NB4 (cell line): ENCODE measurements at places on chromosomes 6 and 20.

DNA sequence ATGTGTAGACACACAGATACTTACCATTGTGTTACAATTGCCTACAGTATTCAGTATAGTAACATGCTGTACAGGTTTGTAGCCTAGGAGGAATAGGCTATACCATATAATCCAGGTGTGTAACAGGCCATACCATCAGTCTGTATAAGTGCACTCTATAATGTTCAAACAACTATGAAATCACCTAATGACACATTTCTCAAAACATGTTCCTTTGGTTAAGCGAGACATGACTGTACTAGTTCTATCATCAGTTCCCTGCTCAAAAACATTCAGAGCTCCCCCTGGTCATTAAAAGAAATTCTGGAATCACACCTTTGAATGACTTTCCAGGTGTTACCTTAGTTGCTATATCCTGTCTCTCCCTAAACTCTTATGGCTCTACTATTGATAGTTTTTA, 70.4 kb upstream of the SLC2A12 start:
- no peak for DNase-seq

GRCh38 chr6:32175322-32175710, 568 bp downstream of the AGPAT1 start:
- no peak for DNase-seq

DNA sequence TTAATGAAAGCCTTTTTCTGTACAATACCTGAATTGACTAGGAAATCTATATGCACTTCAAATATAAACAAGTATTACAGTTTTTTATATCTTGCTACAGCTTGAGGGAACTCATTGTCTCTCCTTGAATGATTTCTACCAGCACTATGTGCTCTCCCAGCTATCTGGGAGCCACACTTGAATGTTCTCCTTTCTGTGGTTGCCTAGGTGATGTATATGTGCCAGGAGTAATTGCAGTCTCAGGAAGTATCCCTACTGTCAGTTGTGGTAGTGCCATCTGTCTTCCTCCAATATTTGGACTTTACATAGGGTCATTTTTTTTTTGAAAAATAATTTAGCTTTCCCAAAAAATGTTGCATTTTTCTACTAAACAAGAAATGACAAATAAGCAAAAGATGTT, 288.0 kb upstream of the PLCB4 start:
- DNase-seq = no peak

DNA sequence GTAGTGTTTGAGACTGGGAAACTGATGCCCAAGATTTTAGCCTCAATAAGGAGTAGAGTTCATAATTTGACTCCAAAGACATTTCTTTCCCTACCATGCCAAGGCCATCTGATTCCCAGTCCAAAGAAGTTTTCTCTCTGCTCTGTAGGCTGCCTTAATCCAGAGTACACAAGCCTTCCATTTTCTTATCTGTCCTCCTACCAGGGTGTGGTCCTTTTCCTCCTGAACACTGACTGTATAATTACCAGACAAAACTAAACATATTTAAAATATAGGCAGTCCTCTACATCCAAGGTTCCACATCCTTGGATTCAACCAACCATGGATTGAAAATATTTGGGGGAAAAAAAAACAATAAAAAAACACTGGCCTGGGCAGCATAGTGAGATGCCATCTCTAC, 108.4 kb downstream of the SLC16A10 start:
- DNase-seq = no peak

DNA sequence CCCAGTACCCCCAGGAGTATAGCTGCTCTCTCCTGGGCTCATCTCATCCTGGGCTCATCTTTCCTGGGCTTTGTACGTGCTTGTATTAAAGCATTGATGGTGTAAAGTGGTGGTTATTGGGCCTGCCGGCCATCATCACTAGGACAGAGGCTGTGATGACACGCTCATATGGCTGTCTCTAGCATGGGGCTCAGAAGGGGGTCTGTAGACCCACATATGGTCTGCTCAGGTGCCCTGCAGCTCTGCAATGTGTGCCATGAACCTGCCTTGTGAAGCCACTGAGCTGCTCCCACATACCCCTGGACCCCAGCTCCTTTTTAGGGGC, 143.4 kb downstream of the CDC5L start:
- DNase-seq = no peak

GRCh38 chr6:156994215-156995076, 217.3 kb downstream of the ARID1B start:
- DNase-seq = no peak

DNA sequence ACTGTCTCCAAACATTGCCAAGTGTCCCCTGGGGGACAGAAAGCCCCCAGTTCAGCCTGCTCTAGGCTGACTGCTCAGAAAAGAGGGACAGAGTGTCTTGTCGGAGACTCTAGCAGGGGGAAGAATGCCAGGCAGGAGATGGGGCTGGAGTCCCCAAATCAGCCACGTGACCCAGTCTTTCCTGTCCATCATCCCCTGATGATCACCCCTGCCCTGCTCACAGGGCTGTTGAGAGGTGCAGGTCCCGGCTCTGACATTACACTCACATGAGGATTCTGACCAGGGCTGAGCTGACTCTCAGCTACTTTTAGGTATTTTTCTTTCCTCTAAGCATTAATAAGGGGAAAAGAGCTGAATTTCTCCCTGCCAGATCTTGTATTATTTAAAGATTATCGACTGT, 115.8 kb downstream of the SULF2 start:
- DNase-seq = no peak

DNA sequence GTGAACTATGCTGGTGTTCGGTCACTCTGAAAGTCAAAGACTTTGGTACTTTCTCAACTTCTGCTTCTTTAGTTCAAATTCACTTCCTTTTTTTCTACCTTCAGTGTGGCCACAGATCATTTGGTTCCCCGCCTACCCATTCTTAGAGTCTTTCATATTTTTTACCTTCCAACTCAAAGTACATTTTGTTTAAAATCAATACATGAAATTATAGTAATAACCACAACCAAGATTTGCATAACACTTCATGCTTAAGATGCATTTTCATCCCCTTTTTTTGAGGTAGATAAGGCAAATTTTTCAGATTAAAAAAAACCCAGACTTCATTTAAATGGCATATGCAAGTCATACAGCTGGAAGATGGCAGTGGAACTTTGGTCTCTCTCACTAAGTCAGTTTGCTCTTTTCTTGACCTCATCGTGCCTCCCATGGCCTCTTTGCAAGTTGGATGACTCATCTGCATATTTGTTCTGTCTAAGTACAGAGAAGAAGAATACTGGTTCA, 11.9 kb upstream of the CNR1 start:
- peak; percentile 13 for DNase-seq

DNA sequence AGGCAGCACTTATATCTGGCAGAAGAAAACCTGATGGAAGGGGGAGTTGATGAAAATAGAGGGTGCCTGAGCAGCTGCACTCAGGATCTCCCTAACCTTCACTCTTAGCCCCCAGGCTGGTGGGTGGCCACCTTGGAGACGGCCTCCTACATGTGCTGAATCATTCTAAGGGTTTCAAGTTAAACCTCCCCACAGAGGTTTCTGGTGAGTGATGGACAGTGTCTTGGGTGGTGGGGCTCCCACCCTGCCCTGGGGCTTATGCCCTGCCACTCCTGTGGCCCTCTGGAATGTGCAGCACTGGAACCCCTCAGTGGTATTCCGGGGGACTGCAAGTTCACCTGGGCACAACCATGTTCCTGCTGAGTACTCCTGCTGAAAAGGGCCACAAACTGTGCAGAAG, 357.2 kb downstream of the CD83 start:
- DNase-seq = peak; percentile 34

GRCh38 chr6:43931201-43931600, 161.2 kb downstream of the VEGFA start:
- no peak for DNase-seq

DNA sequence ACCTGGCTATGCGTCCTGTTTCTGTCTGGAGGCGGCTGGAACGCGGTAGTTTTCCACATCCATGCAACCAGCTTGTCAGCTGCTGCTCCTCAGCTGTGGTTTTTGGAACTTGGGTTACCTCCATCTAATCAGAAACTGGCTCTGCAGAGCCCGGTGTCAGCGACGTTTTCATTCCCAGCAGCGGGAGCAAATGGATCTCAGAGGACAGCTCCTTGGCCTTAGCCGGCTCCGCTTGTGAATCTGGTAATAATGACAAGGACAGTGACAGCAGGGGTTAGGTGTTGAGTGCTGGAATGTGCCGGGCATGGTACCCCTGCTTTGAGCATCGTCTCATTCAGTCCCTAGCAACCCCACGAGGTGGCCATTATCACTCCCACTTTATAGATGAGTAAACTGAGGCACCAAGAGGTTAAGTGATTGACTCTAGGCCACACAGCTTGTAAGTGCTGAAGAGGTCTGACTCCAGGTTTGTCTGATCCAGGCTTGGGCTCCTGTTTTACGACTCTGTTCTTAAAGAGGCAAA, 1.3 kb downstream of the SLCO4A1 start:
- DNase-seq = no peak

DNA sequence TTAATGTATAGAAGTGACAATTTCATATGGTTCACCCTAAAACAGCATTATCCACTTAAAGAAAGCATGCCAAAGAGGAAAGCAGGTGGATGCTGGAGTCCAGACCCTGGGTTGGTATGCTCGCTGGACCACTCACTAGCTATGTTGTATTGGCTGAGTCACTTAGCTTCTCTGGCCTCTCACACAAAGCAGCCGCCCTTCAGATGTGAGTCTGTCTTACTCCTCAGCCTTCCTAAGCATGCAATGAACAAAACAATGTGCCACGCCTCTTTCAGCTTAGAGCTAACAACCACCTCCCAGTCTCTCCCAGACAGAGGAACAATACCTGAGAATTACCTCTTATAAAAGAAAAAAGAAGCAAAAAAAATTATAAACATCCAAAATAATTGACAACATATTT, 29.4 kb downstream of the SIM1 start:
- no peak for DNase-seq

DNA sequence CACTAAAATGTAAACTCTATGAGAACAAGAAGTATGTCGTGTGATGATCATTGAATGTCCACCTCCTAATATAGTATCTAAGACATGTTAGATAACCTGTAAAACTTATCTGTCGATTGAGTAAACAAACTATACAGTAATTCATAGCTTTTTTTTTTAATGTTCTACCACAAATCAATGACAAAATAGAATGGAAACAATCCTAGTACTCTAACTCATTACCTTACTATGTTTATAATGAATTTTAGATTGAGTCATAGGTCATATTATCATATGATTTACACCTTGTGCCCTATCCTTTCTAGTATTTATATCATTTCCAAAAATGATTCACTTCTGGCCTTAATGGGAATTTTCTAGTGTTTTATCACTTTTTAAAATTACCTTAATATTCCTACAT, 6.1 kb downstream of the VTA1 start:
- no peak for DNase-seq

DNA sequence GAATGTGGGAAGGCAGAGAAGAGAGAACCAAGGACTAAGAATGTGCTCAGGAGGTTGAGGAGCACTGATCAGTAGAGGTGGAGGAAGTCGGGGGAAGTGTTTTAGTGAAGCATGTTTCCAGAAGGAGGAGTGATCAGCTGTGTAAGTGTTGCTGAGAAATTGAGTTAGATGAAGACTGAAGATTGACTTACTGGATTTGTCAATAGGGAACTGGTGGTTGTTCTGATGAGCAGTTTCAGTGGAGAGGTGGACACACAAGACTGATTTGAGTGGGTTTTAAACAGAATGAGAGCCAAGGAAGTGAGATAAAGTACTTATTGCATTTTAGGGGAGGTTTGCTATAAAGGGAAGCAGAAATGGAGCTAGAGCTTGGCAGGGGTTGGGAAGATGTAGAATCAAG, 182.6 kb downstream of the CDKAL1 start:
- no peak for DNase-seq

DNA sequence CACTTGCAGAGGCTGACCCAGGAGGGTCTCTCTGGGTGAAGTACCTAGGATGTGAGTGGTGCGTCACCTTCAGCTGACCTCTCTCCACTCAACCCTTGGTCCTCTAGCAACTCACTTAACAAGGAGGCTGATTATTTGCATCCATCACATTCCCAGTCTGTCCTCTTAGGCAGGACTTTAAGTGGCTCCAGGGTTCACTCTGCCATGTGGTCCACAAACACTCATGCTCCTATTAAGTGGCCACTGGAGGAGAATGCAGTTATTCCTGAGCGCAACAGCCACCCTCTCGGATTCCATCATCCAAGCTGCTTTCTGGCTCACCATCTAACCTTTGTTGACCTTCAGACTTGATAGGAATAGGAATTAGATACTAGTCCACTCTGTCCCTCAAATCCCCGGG, 61.1 kb upstream of the SCAF8 start:
- DNase-seq = no peak

GRCh38 chr6:112117554-112117953, 30.2 kb downstream of the FAM229B start:
- peak; percentile 54 for DNase-seq

DNA sequence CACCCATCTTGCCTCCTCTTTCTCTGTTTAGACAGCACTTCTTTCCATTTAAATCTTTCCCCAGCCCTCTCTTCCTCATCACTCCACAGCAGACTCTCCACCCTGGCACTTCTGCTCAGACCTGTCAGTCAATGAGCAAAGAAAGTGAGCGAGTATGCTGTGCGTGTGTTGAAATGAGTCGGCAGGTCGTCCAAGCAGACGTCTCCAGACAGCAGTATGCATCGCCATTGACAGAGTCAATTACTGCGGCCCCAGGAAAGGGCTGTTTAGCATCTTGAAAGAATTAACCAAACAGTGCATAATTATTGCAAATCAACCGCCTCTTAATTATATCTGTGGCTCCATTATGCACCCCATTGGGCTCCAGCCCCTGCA, 54.8 kb upstream of the KCNG1 start:
- DNase-seq = peak; percentile 8
